Natural killer cell (primary cell): ENCODE measurements at places on chromosomes 2 and 18.

DNA sequence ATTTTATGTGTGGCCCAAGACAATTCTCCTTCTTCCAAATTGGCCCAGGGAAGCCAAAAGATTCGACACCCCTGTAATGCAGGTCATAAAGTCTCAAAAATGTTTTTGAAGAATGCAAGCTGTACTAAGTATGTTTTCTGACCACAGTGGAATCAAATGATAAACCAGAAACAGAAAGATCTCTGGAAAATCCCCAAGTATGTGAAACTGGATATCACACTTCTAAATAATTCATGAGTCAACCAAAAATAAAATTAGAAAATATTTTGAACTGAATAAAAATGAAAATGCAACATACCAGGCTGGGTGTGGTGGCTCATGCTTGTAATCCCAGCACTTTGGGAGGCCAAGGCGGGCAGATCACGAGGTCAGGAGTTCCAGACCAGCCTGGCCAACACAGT lies 34.1 kb upstream of the UBE2F start:
- no peak overlapping the region for H3K4me3 ChIP-seq

DNA sequence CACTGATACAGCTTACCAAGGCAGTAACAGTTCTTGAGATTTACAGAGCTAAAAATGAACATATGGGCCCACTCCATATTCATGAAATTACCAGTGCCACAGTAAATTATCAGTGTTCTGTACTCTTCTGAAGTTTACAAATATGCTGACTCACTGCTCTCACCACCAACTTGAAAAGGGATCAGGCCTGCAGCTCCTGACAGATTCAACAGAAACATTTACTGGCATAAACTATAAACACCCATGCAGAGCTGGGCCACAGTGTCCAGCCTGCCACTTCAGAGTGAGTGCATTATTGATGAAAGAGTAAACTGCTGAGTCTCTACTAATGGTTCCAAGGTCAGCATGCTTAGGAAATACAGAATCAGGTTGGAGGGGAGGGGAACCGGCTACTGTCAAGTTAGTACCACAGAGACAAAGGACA lies 83.1 kb downstream of the FARSB start:
- H3K4me3 ChIP-seq = no peak overlapping the region
- no peak overlapping the region for H3K27ac ChIP-seq
- H3K27me3 ChIP-seq = no peaks in the 10 kb centered on the region
- no peaks in the 10 kb centered on the region for H3K4me1 ChIP-seq
- no peak for DNase-seq

DNA sequence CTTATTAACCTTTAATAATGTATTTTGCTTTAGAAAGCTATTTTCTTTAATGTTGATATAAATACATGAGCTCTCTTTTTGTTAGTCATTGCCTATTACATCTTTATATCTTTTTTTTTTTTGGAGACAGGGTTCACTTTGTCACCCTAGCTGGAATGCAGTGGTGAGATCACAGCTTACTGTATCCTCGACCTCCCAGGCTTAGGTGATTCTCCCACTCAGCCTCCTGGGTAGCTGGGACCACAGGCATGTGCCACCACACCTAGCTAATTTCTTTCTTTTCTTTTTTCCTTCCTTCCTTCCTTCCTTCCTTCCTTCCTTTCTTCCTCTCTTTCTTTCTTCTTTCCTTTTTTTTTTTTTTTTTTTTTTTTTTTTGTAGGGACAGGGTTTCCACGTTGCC lies 15.4 kb downstream of the NAB1 start:
- H3K4me3 ChIP-seq = no peak overlapping the region
- H3K27ac ChIP-seq = no peak overlapping the region
- peaks cover 5% of the 10 kb centered on the region for H3K36me3 ChIP-seq

- H3K27ac ChIP-seq = no peak overlapping the region
- no peaks in the 10 kb centered on the region for H3K4me1 ChIP-seq
- no peaks in the 10 kb centered on the region for H3K27me3 ChIP-seq
- no peak overlapping the region for H3K4me3 ChIP-seq
- no peak for DNase-seq
Observed at GRCh38 chr2:120066800-120067547, 54.1 kb downstream of the EPB41L5 start.

- DNase-seq = no peak
- H3K4me1 ChIP-seq = no peaks in the 10 kb centered on the region
- no peak overlapping the region for H3K27ac ChIP-seq
Observed at GRCh38 chr2:120691410-120691809, 44.3 kb upstream of the GLI2 start.
